ENCODE measurements at places on chromosomes 11 and 22.
A peak's percentile ranks its signal among the peaks of the same experiment; 100 is the strongest.

- no peak for DNase-seq
Measured at GRCh38 chr11:1450344-1450875, 36.2 kb downstream of the MOB2 start.

DNA sequence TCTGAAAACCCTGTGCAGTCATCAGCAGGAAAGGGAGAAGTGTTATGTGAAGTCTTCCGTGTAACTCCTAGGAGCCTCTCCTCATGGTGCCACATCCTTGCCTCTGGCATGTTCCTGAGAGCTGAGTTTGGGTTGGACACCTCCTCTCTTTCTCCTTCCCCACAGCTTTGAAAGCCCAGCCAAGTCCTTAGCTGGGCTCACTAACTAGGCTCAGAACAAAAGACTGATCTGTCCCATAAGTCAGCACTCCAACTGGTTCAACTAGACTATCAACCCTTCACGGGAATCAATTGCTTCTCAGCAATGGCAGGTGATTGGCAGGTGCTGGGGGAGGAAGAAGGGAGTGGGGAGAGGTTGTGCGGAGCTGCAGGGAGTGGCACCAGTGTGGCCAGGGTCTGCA is 509.9 kb upstream of the B3GAT1 start:
- DNase-seq: no peak

GRCh38 chr11:22657101-22657694 is 9.2 kb upstream of the GAS2 start:
- DNase-seq: no peak

DNA sequence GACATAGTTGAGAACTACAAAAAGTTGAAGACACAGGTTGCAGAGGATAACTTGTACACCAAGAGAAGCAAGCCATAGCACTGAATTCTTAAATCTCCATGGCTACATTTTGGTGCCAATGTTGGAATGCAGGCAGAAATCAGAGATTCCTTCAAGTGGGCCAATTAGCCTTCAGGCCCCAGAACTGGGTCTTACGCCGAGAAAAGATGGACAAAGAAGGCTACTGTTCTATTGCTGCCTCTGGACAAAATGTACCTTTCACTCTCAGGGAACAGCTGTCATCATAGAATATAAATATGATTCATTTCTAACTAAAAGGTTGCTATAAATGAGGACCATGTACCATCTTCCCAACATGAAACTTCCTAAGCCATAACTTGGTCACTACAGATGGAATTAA is 13.7 kb downstream of the TMEM216 start:
- no peak for DNase-seq

- DNase-seq: no peak
Measured at GRCh38 chr11:43987384-43988039, 45.1 kb downstream of the C11orf96 start.

DNA sequence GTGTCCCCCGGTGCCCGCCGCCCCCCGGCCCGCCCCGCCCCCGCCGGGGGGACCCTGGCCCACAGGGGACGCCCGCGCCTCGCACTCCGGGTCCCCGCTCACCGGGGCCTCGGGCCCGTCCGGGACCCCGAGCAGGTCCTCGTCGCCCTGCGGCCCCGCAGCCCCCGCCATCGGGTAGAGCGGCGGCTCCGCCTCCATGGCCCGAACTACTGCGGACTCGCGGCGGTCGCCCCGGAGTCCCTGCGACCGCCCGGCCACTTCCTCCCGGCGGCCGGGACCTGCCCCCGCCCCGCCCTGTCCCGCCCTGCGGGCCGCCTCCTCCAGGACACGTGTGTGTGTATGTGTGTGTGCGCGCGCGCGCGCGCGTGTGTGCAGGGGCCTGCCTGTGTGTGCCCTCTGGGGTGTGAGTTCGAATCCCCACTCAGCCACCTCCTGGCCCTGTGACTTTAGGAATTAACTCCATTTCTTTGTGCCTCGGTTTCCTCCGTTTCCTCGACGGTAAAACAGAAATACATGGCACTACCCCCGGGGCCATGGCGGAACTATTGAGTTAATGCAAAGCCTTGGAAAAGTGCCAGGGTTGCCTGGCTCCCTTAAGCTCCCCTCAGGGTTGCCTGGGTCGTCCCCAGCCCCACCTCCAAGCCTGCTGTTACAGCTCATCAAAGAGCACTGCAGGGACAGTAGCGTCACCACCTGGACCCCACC is at the start of gene UNC93B1:
UNC93B1 (minus strand) TSS at position 252 of the 705 bp plus-strand sequence; CDS start at position 198, 54 bp downstream.
- peak; percentile 94 for DNase-seq

DNA sequence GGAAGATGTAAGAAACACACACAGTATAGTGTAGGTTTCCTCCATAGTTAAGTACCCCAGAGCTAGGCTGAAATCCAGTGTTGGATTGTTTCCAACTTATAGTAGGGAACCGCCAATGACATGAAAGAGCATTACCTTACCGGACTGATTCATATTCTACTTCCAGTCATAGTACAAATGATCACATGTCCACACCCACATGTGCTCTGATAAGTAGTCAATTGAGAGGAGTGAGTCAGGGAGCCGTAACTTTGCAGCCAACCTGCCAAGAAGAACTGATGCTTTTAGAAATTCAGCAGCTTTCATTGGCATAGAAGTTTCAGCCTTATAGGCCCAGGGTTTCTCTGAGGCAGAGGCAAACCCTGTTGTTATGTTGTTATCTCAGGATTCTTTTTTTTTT is 240.6 kb downstream of the ETS1 start:
- no peak for DNase-seq

DNA sequence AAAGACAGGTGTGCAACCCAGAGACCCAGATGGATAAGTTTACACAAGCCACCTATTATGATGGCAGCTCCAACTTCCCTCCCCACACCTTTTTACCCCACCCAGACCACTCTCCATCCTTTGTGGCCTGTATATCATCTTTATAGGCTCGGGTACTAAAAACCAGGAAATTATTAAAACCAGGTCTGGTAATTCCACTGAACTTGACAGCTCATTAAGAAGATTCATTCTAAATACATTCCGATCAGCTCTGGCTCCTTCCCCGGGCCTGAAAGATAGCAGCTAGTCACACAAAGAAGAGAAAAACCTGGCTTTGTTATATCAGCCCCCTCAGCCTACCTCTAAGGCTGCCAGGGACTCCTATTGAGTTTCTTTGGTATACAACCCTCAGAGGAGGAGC is 67.9 kb upstream of the API5 start:
- DNase-seq: no peak

DNA sequence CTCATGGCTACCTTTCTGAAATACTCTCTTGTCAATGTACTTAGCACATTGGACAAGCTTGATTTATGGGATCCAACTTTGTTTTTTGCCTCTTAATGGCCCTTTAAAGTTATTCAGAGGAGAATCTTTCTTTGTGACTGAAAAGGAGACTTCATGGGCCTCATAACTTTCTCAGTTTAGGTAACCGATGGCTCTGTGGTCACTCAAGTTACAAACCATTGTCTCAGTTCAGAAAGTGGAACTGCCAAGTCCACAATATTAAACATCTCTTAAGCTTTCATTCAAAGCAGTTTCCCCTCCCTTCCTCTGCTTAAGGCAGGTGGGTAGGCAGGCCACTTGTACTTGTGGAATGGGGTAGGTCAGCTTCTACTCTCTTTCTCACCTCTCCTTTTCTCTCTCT is 12.3 kb upstream of the ARL14EP start:
- no peak for DNase-seq

DNA sequence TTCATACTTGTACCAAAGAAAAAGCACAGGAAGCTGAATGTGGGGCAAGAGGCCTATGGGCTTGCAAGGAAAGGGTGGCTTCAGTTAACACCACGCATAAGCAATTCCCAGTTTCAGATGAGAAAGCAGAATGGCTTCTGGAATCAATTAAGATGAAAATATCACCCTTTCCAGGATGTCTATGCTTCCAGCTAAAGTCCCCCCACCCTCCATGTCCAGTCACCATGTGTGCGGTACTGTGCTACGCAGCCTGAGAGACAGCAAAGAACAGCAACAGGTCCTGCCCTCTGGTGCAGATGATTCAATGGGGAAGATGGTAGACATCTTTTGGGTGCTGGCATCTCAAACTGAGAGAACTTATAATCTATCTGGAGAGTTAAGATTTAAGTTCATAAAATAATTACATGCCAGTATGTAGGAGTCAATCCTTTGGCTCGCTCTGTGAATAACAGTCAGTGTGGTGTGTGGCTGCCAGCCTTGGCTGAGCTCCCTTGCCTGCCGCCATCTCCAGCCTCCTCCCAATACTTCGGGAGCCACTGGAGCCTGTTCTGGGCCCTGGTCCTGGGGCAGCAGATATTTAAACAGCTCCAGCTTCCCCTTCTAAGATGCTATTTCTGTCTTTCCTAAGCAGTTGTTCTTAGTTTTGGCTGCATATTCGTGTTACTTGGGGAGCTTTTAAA is 44.5 kb downstream of the ME3 start:
- DNase-seq: no peak

DNA sequence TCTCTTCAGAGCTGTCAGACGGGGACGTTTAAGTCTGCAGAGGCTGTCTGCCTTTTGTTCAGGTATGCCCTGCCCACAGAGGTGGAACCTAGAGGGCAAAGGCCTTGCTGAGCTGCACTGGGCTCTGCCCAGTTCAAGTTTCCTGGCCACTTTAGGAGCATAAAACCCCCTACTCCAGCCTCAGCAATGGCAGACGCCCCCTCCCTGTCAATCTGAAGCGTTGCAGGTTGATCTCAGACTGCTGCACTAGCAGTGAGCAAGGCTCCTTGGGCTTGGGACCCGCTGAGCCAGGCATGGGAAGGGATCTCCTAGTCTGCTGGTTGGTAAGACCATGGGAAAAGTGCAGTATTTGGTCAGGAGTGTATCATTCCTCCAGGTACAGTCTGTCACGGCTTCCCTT is 66.6 kb upstream of the TP53I11 start:
- no peak for DNase-seq

GRCh38 chr22:41356430-41357028 is 25.2 kb upstream of the TEF start:
- no peak for DNase-seq

DNA sequence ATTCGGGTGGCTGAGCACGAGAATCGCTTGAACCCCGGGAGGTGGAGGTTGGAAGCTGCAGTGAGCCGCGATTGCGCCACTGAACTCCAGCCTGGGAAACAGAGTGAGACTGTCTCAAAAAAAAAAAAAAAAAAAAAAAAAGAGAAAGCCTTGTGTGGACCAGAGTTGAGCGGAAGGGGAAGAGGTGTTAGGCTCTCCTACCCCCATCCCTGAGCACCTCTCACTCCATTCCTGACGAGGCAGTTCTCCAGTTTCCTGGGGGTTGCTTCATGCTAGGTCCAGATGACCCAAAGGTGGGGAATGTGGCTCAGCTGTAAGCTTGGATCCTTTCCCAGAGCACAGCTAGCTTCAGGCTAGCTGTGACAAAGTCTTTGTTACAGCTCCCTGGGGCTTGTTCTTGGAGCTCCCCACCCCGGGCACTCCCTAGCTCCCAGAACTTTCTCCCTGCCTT is 8.8 kb upstream of the DNAL4 start:
- DNase-seq: no peak

DNA sequence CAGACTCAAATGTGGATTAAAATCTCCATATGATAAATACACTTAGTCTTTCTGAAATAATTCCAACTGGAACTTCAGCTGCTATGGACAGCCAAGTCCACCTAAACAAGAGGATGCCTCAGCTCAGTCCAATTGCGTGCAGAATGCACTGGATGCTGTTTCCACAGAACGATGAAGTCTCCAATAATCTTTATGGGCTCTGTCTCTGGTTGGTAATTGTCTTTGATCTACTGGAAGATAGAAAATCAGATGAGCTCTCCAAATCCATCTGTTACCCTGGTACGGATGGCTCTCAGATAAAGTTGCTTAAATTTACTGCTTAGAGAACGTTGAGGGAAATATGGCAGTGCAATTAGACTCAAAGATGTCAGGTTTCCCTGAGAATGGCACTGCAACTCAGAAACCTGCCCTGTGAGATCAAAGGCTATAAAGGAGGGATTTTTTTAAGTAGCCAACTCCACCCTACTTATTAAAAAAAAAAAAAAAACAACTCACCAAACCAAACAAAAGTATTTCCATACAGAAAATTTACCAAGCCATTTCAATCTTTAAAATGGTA is 859 bp upstream of the BIRC3 start:
- no peak for DNase-seq

DNA sequence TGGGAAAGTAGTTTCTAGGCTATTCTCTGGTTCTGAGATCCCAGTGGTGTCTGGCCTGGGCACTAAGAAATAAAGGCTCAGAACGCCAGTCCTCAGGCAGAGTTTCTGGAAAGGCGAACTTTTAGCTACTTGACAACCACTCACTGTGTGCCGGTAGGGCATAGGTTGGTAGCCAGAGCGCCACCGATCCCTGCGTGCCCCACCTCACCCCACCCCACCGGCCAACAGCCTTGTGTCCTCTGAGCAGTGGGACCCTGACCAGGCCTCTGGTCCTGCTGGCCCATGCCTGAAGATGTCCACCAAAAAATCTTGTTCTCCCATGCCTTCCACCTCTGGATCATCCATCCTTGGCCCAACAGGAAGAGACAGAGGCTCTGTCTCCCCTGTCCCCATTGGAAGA is 118.0 kb downstream of the FEZ1 start:
- no peak for DNase-seq

- DNase-seq: no peak
Measured at GRCh38 chr11:18533365-18533764, 6.6 kb upstream of the TSG101 start.

DNA sequence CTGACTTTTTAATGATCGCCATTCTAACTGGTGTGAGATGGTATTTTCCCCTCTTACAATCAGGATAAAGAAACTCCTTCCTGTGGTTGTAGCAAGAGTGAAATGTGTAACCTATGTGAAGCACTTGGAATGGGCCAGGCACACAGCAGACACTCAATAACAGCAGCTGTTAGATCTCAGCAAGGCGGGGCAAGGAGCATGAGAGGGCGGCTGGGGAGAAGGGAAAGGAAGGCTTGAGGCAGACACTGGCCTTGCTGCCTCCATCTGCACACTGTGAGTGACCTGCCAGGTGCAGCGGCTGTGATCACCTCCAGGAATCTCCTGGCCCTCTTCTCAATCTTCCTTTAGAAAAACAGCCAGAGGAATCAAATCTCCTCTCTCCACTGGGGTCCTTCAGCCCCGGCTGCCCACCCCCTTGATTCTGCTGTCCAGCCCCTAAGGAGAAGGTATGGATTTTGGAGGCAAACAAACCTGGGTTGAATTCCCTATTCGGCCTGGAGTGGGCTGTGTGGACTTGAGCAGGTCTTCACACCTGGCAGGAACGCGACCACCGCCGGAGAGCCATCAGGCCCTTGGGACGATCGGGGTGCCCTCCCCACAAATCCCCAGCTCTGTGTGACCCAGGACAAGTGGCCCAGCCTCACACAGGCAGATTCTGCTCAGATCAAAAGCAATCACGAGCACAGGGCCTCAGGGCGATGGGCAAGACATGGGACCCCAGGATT is 49.0 kb downstream of the RPUSD4 start:
- DNase-seq: no peak

- DNase-seq: no peak
Measured at GRCh38 chr11:12389676-12390657, 12.6 kb downstream of the PARVA start.

DNA sequence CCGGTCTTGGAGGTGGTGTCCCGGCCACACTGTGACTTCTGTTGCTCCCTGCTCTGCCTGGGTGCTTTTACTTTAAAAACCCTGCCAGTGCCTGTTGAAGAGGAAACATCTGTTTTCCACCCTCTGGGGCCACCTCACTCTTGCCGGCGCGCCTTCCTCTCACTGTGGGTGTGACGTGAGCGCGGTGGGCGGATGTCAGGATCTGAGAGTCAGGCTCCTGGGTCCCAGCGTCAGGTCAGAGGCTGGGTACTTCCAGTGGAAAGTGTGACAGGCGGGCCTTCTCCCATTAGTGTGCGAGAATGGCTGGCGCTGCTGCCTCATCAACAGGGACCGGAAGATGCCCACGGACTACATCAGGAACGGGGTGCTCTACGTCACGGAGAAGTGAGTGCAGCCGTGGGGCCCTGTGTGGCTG is 54.2 kb downstream of the GRAMD4 start:
- peak; percentile 66 for DNase-seq
